ENCODE measurements at places on chromosomes 2 and 18.
A peak's percentile ranks its signal among the peaks of the same experiment; 100 is the strongest.

- ATAC-seq = no peak
Observed at GRCh38 chr18:62258616-62259015, 66.5 kb upstream of the TNFRSF11A start.

DNA sequence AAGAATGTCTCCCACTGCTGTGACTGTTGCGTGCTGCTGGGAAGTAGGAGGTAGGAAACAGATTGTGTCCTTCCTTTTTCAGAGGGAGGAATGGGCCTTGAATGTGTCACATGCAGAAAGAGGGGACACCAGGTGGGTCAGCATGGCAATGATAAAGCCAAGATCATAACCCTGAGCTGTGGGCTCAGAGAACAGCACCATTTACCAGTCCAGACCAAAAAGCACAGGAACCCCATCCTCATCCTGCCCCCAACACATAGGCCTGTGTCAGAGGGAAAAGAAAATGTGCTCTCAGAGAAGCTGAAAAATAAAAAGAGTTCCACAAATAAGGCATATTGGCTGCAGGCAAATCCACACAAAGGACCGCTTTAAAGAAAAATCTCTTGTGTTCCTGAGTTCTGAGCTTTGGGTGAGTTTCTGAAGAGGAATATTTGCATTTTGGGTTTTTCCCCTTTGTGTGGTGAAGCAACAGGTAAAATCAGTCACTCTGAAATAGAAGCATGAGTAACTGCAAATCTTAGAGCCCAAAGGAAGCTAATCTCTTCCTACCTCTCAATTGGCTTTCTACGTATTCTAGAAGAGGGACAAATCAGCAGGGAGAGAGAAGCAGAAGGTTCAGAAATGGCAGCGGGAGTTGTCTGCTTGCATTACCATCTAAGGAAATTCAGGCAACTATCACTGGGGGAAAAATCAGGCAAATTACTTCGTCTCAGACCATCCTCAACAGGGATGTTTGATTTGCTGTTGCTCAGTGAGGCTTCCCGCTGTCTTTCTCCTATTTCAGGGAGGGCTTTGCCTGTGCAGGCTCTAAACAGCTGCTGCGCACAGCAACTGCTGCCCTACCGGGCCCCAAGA lies 106.8 kb downstream of the BCL11A start:
- no peak for ATAC-seq

DNA sequence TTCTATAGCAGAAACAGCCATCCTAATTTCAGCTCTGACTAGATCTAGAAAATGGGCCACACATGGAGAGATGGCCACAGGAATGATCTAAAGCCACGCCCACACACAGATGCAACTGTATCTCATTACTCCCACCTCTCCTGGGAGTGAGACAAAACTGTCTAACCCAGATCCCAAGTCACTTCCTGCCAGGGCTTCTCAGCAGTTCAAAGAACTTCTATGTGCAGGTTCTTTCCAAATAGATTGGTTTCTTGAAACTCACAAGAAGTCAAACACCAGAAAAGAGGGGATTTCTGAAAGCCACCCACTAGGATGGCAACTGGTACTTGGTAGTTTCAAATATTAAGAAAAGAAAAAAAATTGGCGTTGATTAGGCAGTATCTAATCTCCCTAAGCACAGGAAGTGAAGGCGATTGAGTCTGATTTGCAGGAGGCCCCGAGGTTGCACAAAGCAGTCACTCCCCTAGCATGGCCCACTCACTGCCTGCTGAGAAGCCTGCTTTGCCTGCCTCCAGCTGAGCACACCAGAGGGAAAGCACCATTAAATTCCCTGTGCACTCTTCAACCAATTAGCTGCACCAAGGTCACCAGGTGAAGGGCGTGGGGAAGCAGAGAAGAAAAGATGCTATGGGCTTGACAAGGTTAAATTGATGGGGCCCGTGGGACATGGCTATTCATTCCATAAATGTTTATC lies 51.1 kb downstream of the PAPOLG start:
- peak; percentile 93 for ATAC-seq

- ATAC-seq = no peak
Observed at GRCh38 chr2:171271971-171272436, 111.3 kb upstream of the TLK1 start.

DNA sequence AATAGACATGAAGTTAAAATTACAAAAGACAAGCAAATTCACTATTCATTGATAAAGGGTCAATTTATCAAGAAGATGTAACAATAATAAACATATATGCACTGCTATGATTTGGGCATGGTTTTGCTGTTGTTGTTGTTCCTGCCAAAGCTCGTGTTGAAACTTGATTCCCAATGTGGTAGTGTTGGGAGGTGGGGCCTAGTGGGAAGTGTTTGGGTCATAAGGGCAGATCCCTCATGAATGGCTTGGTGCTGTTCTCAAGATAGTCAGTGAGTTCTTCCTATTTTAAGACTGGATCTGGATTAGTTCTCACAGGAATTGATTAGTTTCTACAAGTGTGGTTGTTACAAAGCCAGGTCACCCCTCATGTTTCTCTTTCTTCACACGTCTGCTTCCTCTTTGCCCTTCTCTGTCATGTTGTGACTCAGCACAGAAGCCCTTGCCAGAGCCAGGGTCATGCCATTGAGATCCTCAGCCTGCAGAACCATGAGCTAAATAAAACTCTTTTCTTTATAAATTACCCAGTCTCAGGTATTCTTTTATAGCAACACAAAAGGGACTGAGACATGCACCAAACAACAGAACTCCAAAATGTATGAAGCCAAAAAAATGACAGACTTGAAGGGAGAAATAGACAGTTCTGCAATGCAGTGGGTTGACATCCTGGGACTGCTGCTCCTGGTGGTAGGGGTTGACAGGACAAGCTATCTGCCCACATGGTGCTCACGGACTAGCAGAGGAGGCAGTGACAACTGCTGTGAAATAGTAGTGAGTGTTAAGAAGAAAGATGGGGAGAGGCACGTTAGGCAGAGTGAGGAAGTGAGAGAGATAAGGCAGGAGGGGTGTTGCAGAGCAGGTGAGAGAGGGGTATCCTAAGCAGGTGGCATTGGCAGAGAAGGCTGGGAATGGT lies 18.6 kb upstream of the SKA1 start:
- peak; percentile 55 for ATAC-seq

DNA sequence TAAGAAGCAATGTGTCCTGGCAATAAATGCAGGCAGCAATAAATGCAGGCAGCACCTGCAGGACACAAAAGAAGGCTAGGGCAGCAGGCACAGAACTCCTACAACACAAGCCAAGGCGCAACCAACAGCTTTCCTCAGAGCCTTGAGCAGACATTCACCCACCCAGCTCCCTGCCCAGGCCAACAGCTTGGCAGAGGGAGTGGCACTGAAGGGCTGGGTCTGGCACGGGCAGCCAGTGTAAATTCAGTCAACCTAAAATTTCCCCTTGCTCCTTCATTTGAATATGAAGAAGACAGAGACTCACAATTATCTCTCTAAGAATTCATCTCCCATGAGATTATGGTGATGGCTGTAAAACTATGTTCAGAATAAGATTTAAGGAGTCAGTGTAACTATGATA lies 35.4 kb downstream of the AAK1 start:
- no peak for ATAC-seq

DNA sequence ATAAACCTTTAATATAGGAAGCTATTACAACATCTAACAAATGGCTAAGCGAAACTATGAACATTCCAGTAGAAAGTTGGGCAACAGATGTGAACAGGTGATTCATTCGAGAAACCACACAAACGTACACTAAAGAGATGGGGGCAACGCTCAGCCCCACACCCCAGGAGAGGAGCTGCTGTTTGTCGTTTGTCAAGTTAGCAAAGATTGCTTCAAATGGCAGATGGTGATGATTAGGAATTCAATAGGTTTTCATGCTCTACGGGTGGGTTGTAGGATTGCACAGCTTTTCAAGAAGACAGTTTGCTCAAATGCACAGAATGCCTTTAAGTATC lies 154.7 kb upstream of the HDAC4 start:
- ATAC-seq = no peak

- no peak for ATAC-seq
Observed at GRCh38 chr18:60391571-60392226, 19.1 kb upstream of the MC4R start.

DNA sequence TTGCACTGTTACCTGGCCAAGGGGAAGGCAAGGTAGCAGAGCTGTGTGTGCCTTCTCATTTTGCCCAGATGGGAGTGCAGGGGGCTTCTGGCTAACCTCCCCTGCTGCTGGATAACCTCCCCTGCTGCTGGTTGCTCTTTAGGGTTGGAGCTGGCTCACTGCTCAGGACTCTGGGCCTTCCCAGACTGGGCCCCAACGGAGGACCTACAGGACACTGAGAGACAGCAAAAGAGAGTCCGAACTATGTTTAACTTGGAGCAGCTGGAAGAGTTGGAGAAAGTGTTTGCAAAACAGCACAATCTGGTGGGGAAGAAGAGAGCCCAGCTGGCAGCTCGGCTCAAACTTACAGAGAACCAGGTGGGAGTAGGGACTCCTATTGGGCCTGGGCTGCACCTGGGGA lies 5.8 kb upstream of the SMYD5 start:
- ATAC-seq = no peak

DNA sequence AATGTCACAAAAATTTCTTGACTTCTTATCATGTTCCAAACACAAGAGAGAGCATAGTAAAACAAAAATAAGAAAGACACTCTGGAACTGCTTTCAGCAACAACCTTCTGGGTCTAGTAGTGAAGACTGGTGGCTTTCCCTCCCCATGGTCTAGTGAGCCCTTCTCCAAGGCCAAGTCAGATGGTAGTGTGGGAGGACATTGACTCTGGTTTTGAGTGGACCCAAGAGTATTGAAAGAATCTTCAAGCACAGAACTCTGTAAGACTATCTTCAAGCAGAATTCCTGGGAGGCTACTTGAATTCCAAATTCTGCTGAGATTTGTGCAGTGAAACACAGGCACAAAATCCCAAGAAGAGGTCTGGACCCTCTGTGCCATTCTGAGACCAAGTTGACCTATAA lies 21.1 kb downstream of the ANTXR1 start:
- ATAC-seq = no peak

DNA sequence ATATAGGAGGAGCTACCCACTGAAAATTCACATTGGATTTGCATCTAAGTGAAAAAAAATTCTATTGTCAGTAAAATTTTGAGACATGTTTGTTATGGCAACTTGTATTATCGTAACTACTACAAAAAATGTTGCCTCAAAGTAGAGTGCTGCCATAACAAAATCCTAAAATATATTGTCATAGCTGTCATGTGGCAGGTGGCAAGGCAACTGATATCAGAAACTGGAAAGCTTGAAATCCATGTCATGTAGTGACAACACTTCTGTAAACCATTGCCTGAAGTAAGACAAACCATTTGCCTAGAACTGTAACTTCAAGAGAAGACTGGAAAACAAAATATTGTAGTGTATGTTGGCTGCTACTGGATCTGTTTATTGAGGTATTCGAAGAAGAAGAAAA lies 697.5 kb upstream of the CELF4 start:
- no peak for ATAC-seq

DNA sequence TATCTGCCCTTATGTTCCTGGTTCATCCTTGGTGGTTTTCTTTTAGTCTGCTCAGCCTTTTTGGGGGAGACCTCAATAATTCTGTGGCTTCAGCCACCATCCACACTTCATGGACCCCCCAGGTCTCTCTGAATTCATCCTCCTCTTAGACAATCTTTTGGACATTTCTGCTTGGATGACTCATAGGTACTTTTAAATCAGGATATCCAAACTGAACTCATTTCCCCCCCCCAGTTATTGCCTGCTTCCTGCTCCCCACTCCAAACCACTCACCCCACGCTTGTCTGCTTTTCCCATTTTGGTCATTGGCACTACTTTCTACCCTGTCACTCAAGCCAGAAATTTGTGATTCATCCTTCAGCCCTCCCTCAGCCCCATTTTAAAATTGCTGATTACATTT lies 78.5 kb downstream of the TANC1 start:
- no peak for ATAC-seq

DNA sequence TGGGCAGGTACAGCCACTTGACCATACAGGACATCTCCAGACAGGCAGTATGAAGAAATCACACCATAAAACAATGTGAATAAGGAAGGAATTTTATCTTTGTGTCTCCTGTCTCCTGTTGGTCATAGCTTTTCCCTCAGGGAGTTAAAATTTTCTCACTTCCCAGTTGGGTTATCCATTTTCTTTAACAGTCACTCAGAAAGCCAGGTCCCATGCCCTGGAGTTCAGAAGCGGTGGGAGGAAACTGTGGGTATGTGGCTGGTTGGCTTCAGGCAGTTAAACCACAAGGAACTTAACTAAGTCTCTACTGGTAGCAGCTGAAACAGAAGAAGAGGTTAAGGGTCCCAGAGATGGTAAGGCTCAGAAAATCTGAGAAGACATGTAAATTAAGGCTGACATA lies 6.5 kb upstream of the SMAD2 start:
- no peak for ATAC-seq

DNA sequence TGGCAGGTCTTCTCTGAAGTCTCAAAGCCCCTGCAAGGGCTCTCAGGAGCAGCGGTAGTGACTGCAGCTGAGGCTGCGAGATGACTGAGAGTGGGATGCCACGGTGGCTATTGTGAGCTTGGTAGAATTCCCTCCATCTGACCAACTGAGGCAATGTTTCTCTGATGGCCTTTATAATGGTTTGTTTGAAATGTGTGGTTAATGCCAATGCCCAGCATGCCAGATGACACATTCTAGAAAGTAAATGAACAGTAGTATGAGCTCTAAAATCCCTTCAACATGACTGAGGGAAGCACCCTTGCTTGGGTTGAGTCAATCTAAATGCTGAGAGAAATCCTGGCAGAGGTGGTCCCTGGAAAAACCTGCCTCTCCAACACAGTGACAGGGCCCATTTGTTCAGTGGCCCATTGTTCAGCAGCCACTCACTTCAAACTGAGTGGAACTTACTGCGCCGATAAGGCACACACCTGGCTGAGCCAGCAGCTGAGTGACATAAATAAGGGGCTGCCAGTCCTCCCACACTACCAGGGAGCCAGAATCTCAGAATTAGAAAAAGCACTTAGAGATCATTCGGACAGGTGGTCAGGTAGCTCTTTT lies 31.7 kb downstream of the SULT1C2 start:
- no peak for ATAC-seq

DNA sequence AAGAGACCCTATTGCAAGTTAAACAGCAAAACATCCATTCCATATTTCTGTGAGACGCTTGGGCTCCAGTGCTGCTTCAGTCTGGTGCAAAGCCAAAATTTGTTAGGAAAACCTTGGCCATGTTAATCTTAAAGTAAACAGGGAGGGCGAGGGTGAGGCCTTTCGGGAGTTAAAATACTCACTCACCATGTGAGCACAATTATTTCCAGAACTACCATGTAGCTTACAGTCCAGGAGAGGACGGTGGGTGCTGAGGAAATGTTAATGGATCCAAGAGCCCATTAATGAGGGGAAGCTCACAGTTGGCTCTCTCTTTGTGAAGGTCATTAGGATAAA lies 286.4 kb downstream of the SLC8A1 start:
- ATAC-seq = no peak

GRCh38 chr2:71603311-71603811 lies 150.0 kb downstream of the DYSF start:
- peak; percentile 46 for ATAC-seq

GRCh38 chr2:216617159-216617815 lies 15.9 kb upstream of the IGFBP2 start:
- no peak for ATAC-seq

GRCh38 chr18:33573193-33573592 lies 4.8 kb upstream of the ASXL3 start:
- no peak for ATAC-seq

- ATAC-seq = no peak
Observed at GRCh38 chr2:203824603-203825002, 43.0 kb upstream of the CTLA4 start.
